NCI-H1092 treated with DMSO at 0.1 percent for 48 hours (cell line): ENCODE measurements at places on chromosomes 3 and 15.

- no peak for DNase-seq
Measured at GRCh38 chr3:107263269-107264021, 113.8 kb upstream of the CCDC54 start.

GRCh38 chr3:82354228-82354627, 592.8 kb upstream of the GBE1 start:
- DNase-seq = peak; percentile 2

- no peak for DNase-seq
Measured at GRCh38 chr3:183485093-183485492, 56.7 kb upstream of the MCF2L2 start.

DNA sequence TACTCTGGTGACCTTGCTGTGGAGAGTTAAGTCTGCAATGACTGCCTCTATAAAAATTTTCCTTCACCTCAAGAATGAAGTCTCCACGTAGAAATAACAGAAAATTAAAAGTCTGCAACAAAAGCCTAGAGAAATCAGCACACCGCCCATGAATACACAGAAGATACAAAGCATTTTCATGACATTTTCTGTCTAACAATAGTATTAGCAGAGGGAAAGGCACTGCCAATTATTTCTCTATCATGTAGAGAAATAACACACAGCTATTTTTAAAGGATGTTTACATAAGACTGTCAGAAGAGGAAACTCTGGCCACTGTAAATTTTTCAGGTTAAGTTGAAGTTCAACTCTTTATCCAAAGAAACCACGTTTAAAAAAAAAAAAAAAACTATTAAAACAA, 80.8 kb downstream of the GSK3B start:
- DNase-seq = no peak

GRCh38 chr3:37457378-37458065, 283.1 kb upstream of the LRRFIP2 start:
- DNase-seq = no peak

DNA sequence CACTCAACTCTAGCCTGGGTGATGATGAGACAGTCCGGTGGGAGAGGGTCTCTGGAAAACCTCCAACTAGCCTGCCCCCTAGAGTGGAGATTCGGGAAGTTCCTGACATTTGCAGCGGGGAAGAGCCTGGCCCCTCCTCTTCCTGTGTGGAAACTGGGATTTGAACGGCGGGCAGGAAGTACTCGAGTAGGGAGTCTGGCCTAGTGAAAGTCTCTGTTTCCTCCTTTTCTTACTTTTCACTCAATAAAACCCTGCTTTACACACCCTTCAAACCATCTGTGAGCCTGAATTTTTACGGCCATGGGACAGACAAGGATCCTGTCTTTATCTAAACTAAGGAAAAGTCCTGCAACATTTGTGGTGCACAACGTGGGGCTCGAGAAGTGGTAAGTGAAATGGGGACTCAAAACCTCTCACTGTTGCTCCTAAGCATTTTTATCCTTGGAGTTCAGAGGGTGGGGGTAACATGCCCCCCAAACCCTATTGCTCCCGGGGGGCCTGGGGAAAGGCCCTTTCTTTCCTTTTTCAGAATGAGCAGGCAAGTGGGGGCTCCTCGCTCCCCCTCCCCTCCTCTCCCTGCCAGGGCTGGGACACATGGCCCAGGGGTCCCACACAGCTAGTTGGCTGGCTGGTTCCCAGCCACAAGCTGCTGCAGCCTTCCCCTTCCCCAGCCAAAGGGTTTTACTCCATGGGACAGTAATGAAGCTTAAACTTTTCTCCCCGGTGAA, 224.7 kb upstream of the GBE1 start:
- DNase-seq = no peak

GRCh38 chr3:157919319-157919887, 186.8 kb downstream of the SHOX2 start:
- no peak for DNase-seq

DNA sequence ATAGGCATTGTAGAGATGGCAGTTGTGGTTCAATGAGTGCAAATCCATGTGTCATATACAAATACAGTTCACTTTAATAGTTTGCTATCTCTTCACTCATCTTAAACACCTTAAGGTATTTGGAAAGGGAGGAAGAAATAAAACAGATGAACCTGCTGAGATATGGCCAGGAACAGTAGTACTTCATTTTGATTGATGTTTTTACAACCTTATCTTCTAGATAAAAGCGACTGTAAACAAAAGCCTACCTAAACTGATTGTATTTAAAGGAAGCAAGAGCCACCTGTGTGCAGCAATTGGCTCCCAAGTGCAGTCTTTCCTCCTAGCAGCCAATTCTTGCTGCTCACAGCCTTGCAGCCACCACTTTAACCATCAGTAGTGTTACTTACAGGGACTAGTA, 217.7 kb downstream of the CDIN1 start:
- DNase-seq = no peak

- DNase-seq = no peak
Measured at GRCh38 chr15:52383100-52383588, 87.5 kb upstream of the MYO5C start.

- DNase-seq = peak; percentile 99
Measured at GRCh38 chr3:177597311-177598096, 400.2 kb upstream of the TBL1XR1 start.

GRCh38 chr3:99678023-99678422, 39.6 kb downstream of the COL8A1 start:
- no peak for DNase-seq

DNA sequence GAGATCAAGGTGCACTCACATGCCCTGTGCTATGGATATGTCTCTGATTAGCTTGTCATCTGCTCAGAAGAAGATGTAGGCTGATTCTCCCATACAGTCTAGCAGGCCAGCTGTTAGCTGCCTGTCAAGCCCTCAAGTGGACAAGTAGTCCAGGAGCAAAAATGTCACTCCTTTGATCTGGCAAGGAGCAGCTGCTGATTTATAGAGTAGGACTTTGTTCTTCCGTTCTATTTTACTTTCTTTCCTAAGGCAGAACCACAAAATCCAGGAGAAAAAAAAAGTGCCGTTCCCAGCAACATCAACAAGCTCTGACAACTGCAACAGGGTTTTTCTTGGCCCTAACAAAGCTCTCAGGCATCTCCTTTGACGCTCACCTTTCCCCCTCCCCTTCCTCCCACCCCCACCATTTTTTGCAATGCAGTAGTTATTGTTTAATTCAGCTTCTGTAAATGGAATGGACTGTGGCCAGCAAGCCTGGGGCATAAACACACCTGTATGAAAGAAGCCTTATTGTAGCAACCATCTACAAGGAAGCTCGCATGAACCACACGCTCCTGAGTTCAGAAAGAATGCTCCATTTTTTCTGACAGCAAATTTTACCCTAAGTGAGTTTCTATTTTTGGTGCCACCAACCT, 196.3 kb downstream of the MEIS2 start:
- DNase-seq = no peak

- DNase-seq = no peak
Measured at GRCh38 chr3:66297260-66297873, 76.6 kb downstream of the SLC25A26 start.

- DNase-seq = no peak
Measured at GRCh38 chr3:29454161-29454611, 173.3 kb downstream of the RBMS3 start.

DNA sequence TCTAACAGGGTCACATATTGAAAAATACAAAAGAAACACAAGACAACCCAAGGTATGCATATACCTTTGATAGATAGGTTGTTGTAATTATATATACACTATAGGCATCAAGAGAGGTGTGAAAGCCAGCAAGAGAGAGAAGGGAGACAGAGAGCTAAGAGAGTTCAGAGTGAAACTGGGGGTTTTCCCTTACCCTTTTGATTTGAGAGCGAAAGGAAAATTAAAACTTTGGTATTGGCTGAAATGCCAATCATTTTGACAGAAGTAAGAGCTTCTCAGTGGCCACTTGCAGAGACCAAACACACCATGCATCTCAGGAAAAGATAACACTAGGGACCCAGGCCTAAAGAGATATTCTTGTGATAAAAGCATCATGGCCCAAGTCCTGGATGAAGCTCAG, 183.6 kb downstream of the SHOX2 start:
- no peak for DNase-seq

DNA sequence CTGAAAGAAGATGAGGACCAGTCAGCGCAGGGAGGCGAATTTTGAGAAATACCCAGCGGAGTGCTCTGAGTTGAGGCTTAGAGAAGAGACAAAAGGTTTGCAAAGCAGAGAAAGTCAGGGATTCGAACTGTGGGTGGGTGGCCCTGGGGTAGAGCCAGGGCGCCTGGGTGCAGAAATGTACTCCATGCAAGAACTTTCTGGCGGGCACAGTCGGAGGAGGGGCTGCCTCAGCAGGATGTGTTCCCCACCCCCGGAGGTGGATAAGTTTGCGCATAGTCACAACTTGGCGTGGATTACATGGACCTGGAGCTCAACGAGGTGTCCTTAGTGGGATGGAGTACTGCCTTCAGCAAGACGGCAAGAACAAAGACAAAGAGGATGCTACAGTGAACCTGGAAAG, 117.3 kb upstream of the ALDH1A3 start:
- no peak for DNase-seq

GRCh38 chr15:100909989-100910955, 8.9 kb upstream of the LRRK1 start:
- DNase-seq = no peak

DNA sequence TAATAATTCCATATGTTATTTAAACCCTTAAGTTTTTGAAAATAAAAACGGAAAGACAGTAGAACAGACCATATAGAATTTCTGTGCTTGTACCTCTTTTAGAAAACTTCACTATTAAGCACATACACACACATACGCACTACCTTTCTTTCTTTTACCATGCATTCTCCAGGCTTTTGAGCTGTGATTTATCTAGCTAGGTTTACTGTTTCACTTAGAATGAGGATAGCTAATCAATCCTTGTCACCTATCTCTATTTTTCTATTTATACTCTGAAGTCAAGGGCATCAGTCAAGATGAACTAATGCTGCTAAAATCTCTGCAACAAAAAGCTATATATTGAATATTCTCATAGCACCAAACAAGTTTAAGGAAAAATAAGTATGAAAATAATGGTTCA, 43.2 kb downstream of the GOLIM4 start:
- DNase-seq = no peak

- no peak for DNase-seq
Measured at GRCh38 chr3:12829886-12830784, 11.2 kb downstream of the RPL32 start.

DNA sequence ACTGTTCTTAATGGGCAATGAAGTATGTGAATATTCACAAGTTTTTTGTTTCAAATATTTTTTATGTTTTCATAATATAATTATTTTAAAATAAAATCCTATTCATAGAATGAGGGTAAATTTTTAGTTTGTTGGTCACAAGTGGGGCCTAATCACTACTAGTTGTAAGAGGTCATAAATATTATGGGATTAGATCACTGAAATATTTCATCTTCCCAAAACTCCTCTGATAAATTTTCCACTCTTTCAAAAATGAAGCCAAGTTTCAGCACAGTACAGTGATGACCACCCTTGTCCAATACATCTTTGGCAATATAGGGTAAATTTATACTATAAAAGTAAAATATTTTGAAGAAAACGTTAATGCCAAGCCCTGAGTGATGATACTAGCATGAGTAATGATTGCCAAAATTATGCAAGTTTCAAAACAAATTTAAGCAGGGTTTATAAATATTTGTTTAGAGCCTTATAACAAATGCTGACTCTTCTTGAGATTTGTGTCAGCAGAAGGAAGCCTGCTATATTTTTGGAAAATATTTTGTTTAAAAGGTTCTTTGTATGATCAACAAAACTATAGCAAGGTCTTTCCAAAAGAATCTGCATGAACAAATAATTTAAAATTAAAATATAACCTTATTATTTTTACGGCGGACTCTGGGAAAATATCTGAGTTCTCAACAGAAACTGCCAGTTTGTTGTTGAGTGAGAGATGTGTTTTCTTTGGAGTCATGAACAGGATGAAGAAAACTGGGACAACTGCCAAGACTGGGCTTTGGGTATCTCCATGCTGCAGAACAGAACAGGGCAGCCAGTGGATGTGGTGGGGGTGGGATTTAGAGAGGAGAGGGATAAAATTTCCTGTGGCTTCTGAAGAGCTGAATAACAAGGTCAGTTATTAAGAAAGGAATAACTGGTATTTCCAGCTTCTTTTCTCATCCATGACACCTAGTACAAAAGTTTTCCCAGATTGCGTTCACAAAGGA, 17.9 kb upstream of the TM4SF1 start:
- peak; percentile 78 for DNase-seq

DNA sequence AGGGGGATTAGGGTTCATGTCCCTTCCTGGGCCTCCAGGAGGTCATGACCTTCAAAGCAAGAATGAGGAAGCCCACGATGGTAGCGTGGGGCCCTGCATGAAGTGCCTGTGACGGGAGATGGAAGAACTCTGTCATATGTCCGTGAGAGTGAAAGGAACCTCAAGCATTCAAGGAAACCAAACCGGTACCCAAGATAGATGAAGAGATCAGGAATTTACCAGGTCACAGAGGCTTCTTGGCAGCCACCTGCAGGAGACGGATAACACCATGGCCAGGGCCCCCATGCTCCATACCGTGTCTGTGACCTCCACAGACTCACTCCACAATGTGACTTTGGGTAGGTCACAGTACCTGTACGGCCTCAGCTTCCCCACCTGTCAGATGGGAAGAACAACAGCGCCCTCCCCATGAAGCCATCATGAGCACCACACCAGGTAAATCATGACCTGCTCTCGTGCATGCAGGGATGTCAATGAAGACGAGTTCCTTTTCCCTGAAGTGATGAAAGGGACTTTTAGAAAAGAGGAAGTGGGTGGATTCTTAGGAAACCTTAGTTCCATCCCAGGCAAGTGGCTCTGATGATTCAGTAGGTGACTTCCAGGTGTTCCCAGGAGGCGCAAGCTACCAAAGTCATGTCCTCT, 23.3 kb upstream of the CYP11A1 start:
- DNase-seq = no peak

- DNase-seq = no peak
Measured at GRCh38 chr3:186458306-186459107, 85.7 kb downstream of the CRYGS start.

GRCh38 chr15:89381888-89382686, 47.5 kb upstream of the POLG start:
- DNase-seq = no peak

GRCh38 chr15:51416129-51416528, 74.7 kb downstream of the GLDN start:
- DNase-seq = no peak

DNA sequence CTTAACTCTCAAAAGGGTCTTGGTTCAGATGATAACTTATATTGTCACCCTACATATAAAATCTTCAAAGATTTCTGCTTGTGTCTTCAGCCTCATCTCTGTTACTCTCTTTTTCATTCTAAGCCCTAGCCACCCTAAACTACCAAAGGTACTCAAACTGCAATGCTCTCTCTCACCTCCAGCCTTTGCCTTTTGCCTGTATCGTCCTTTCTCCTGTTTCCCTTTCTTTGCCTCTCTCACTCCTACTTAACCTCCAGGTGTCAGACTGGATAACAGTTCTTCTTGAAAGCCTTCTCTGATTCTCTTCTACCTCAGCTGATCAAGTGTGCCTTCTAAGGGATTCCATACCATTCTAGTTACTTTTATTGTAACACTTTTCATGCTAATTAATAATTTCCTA, 149.8 kb downstream of the SERPINI1 start:
- no peak for DNase-seq

DNA sequence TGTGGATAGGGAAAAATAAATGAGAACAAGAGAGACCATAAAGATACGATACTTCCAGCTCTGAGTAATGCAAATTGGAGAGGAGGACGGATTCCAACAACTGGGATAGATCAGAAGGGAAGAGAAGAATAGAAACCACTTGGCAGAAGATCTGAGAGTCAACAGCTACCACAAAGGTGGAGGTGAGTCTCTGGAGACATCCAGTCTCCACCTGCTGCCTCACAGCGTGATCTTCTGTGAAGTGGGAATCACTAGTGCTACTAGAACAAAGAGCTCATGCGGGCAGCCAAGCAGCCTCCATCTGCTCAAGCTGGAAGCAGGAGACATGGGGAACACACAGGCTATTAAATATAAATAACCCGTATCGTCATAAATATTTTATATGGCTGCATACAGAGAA, 558.5 kb upstream of the CFAP20DC start:
- DNase-seq = peak; percentile 97
